ENCODE measurements at places on chromosomes 3 and 15.

DNA sequence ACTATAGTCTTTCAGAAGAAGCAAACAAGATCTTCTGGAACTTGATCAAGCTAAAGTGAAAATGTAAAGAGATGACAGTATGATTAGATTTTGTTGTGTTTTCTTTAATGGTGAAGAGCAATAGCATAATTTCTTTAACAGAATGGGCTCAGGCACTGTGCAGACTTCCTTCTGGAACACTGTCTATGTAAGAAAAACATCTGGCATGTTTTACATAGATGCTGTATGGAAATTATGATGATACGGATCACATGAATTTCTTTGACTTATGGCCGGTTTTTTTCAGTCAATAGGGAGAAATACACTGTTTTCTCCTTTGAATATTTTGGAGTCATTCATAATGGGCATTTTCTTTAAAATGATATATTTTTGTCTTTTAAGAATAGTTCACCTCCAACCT is 42.6 kb downstream of the PHLDB2 start:
- no peak for DNase-seq

- no peak for DNase-seq
Observed at GRCh38 chr3:171156401-171157010, 130.0 kb upstream of the SLC2A2 start.

GRCh38 chr3:85161544-85161943 is 202.8 kb downstream of the CADM2 start:
- DNase-seq, result no peak

- DNase-seq, result no peak
Observed at GRCh38 chr3:123258811-123259420, 57.2 kb downstream of the SEC22A start.

DNA sequence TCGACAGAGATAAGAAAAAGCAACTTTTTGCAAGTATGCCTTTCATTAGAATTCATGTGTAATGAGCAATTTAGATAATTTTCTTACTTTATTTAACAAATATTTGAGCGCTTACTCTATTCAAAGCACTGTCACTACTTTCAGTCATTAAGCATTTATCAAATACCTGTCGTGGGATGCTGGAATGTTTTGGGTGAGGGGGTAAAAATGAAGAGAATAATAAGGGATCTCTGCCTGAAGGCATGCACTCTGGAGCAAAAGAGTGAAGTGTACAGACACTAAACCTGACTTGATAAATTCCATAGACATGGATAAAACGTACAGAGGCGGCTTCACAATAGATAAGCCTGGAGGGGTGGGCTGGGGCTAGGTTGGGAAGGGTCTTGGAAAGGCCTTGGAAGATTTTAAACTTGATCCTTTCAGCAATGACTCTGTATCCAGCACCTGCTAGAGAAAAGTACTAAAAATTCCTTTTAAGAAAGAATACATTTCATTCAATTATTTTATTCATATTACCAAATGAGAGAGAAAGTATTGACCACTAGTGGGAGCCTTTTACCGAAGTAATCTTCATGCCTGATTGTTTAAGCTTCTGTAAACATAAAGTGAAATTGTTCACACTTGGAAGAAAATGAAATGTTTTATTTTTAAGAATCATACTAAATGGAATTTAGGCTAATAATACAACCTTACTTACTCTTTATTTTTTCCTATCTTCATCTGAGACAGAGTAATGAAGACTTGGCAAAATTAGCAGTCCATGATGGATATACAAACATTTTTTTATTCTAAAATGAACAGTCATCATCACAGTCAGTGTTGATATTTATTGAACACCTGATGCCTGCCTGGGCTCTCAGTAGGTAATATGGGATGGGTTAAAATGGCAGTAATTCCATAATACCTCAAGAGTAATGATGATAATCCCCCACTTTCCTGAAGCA is 113.2 kb downstream of the PPP2R3A start:
- DNase-seq, result no peak

- DNase-seq, result no peak
Observed at GRCh38 chr15:95471690-95472086, 858.8 kb upstream of the NR2F2 start.

Measured in stimulated activated CD4-positive, alpha-beta T cell treated with anti-CD3 and anti-CD28 coated beads, TNF-alpha, amount 100 ng/mL, for 1 hour (primary cell).